ENCODE measurements at places on chromosomes 1 and 21.

- DNase-seq = no peak
These were observed 40.3 kb downstream of the RGS5 start for GRCh38 chr1:163162381-163162914.

- no peak for DNase-seq
These were observed 84.8 kb upstream of the WARS2 start for GRCh38 chr1:119225265-119225664.

- no peak for DNase-seq
These were observed 261.4 kb upstream of the ZP4 start for GRCh38 chr1:238152119-238152518.

GRCh38 chr1:156504438-156504813 lies 3.9 kb upstream of the MEF2D start:
- DNase-seq = no peak

GRCh38 chr1:36781098-36781497 lies 253.2 kb downstream of the GRIK3 start:
- no peak for DNase-seq

DNA sequence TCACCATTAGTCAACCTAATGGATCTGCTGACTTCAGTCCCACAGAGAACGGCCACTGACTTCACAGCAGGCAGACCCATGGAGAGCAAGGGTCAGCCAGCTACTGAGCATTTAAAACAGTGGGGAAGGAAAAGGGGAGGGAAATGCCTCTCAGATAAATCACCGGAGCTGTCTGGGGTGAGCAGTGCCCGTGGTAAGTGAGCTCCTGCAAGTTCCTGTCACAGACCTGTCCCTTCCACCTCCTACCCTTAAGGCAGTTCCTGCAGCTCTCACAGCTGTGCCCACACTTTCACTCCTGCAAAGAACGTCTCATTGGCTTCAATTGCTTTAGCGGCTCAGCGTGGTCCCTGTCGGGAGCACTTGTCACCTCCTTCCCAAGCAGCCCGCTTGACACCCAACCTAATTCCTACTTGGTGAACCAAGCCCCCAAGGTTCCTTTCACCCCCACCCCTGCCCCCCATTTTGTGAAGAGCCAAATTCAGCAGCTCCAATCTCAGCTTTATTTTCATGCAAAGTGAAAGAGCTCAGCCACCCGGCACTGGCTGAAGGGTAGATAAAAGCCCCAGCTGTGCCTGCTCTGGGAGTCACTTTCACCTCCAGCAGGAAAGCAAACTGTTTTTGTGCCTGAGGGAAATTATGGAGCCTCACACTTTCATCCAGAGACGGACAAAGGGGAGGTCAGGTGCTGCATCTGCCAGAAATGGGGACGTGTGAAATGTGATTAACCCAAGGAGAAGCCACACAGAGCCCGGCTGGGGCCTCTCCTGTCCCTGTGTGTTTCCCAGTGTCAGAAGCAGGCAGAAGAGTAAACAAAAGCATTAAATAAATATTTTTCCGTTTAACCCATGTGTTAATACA lies 306.2 kb downstream of the TTLL7 start:
- no peak for DNase-seq

GRCh38 chr1:177480741-177481305 lies 310.1 kb downstream of the BRINP2 start:
- no peak for DNase-seq

DNA sequence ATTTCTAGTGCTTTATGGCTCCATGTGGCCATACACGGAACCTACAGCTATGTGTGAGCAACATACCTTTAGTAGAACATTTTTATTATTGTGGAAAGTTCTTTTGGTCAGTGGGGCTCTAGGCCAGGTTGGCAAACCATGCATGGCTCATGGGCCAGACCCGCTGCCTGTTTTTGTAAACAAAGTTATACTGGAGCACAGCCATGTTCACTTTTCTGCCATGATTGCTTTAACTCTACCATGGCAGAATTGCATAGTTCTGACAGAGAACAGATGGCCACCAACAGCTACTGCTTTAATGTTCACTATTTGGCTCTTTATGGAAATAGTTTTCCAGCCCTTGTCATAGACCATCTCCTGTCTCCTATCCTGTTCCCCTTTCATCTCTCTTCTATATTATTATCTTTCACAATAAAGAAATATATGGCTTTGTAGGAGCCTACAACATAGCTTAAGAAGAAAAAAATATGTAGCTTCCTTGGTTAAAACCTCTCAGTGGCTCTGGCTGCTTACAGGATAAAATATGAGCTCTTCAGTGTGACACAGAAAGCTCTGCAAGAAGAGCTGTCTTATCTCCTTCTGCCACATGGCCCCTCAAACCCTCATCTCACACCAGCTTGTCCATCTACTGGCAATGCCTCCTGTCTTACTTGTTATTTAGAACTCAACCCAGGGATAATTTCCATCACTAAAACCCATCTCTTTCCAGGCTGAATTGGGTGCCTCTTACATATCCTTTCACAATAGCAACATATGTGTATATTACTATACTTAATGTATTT lies 54.6 kb upstream of the RWDD3 start:
- no peak for DNase-seq

DNA sequence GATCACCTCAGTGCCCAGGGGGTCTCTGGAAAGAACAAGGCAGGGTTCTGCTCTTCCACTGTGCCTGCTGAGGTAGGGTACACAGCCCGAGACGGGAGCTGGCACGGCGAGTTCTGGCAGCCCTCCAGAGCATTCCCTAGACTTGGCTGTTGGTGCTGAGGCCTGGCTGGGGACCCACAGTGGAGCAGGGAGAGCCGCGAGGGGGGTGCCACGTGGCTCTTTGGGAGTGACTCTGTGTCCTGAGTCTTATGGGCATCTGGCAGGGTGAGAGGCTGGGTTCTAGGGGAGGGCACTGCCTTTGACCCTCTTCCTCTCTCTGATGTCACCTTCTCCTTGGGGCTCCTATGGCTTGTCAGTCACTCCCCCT lies 336.4 kb downstream of the CAMTA1 start:
- no peak for DNase-seq

GRCh38 chr1:199545780-199546179 lies 481.7 kb upstream of the NR5A2 start:
- no peak for DNase-seq

- DNase-seq = no peak
These were observed 50.5 kb downstream of the RASSF5 start for GRCh38 chr1:206557636-206558473.

- no peak for DNase-seq
These were observed 48.9 kb downstream of the MEF2D start for GRCh38 chr1:156451505-156452160.

DNA sequence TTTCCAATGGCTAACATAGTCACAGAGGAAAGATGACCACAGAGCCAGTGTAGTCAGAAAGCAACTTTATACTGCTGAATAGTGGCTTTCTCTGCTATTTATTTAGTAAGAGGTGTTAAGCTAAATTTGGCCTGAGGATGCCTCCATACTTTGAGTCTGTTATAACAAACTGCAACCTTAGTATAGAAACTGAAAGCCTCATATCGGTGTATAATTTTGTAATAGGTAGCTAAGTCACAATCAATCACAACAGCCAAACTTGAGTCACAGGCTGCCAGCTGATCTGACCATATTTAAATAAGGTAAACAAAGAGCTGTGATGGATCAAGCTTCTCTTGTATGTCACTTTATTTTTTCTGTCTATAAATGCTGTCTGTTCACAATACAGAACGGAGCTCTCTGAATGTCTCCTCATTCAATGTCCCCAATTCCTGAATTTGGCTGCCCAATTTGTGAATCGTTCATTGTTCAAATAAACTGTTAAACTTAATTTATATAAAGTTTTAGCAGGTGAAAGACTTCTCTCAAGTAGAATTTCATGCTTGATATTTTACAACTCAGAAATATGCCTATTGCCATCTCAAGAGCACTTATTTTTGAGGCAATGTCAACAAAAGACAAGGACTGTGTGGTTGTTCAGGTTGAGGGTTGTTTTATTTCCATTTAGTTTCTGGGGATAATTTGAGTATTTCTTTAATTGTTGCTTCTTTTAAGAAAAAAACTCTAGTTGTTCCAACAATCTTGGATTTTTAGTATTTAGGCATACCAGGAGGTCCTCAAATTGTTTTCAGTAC lies 339.7 kb upstream of the B3GALT2 start:
- DNase-seq = no peak

GRCh38 chr1:25932321-25932720 lies 26.1 kb upstream of the STMN1 start:
- no peak for DNase-seq

DNA sequence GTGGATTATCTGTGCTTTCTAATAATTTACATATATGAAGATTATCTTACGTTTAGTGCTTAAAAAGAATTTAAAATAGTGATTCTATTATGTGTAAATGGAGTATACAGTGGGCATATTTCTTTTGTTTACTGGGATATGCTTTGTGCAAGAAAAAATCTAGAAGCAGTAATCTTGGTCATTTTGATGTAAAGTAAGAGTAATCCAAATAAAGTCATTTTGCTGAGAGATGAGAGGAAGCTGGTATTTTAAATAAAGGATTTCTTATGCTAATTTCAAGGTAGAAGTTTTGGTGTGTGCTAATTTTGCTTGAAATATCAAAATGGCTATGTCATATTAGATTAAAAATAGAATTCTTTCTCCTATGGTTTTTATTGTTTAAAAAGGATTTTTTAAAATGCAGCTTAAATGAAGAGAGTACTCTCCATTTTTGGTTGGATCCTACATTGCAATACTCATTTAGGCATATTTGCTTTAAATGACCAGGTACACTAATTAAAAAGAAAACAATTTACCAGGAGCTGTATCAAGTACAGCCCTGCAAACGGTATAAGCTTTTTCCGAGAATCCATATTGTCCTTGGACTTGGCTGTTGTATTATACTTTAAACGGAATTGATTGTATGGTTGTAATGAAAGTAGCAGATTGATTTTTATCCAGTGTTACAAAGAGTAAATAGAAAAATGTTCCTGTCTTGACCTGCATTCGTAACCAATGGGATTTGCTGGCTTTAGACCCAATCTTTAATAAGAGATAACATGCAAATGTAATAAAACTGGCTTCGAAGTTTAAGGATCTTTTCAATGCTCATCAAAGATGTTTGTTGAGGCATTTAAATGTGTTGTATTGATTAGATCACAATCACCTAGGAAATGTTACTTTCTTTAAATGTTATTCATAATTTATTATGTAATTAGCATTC lies 574.7 kb downstream of the USP25 start:
- DNase-seq = no peak

GRCh38 chr21:44614961-44615391 lies 3.1 kb downstream of the KRTAP10-8 start:
- DNase-seq = no peak

GRCh38 chr21:29064850-29065481 lies 8.5 kb downstream of the CCT8 start:
- no peak for DNase-seq

DNA sequence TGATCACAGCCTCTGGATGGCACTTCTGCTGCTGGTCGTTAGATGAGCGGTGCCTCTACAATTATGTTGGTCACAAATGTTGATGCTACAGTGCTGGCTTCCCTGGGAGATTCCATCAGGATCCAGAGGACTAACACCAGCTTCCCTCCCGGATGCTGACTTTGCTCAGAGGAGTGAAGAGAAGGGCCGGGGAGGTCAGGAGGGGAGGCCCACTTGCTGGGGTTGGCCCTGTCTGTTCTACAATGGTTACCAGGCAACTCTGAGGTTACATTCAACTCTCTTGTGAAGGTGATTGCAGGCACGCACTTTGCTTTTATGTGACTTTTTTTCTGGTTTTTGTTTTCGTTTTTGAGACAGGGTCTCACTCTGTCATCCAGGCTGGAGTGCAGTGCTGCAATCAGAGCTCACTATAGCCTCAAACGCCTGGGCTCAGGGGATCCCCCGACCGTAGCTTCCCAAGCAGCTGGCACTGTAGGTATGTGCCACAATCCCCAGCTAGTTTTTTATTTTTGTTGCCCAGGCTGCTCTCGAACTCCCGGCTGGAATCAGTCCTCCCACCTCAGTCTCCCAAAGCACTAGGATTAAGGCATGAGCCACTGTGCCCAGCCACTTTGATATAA lies 112.5 kb downstream of the ADSS2 start:
- DNase-seq = no peak

DNA sequence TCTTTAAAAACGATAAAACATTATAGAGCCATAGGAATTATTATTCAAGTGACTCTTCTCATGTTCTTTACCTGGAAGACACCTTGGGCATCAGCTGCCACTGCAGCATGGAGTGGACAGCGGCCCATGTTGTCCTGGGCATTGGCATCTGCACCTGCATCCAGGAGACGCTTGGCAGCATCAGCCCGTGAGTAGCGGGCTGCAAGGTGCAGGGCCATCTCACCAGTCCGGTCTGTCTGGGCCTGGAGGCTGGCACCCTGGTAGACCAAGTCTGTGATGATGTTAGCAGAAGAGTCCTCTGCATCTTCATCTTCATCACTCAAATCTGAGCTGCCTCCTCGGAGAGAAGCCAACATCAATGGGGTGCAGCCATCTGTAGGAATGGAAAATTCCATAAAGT lies 22.9 kb upstream of the ADAM30 start:
- no peak for DNase-seq

GRCh38 chr21:25952306-25952705 lies 217.5 kb downstream of the GABPA start:
- no peak for DNase-seq

DNA sequence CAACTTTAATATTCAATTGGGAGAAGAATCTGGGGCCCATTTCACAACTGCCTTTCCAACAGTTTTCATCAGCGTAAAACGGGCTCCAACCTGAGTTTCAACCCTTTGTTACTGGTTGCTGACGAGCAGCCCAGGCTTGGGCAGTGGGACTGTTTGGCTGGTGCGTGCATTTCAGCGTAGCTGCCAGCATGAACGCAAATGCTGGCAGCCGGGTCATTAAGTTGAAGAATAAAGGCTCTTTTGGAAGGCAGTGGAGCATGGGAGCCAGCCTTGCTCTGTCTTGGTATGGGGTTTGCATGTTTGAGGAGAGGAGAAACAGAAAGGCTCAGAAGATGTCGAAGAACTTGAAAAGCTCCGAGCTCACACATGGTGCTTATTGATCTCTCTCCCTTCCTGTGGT lies 40.7 kb downstream of the WDR3 start:
- no peak for DNase-seq

DNA sequence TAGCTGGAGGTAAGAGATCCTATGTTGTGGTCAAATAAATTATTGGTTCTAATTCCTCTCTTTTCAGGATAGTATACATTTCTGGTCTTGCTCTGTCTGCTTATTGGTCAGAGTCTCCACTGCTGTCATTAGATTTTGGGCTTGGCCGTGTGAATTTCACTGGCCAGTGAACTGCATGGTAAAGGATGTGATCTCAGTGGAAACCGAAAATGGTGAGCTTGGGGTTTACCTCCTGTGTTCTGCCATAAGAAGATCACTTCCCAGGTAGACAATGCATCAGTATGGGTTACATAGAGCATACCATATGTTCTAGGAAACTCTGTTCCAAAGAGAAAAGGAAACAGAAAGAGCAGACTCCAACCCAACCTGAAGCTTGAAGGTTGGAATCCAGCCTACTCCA lies 1123.3 kb upstream of the B3GALT2 start:
- no peak for DNase-seq

DNA sequence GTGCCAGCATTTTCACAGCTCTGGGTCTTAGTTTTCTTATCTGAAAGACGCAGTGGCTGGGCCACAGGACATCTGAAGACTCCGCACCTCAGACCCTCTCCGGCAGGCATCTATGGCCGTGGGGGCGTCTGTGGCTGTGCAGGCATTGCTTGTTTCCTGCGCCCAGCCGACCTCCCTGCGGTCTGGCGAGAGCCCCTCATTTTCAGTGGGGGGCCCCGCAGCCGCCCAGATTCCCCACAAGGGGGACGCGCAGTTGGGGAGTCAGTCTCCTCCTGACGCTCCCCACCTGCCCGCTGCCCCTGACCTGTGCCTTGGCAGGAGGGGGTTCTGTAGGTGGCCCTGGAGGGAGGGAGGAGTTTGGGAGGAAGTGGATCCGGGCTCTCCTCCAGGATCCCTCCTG lies 3.5 kb upstream of the TFF1 start:
- DNase-seq = no peak

Measured in stimulated activated CD8-positive, alpha-beta memory T cell treated with anti-CD3 and anti-CD28 coated beads, Interleukin-2, amount 100 ng/mL, for 48 hours (primary cell).